H1 (cell line): ENCODE measurements at places on chromosomes 6 and 20. TPM values are rescaled to one million over a fixed set of nuclear protein-coding genes. Genes with fewer than 3 reads are reported as not detected.

- no peak for DNase-seq
Measured at GRCh38 chr6:3291346-3291745, 32.6 kb downstream of the PSMG4 start.

DNA sequence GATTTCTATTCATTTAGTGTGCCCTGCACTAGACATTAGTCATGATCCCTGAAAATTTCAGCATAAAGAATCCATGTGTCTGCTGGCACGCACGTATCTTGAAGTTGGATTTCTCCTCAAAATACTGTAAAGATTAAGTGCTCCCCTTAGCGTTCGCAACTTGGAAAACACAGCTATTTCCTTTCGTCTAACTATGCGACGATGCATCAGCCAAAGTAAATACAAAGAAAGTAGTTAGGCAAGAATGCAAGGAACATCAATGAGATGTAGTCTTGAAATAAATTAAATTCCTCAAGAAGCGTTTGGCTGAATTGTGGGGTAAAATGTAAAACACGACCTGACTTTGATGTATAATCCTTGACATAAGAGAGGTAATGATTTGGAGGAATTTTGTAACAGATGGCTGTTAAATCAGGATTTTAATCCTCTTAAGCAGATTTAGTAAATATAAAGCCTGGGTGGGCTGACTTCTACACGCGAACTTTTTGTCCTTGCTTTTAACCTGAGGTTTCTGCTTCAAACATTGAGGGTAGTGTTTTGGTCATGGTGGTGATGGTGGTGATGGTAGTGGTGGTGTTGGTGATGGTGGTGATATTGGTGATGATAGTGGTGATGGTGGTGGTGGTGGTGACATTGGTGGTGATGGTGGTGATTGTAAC lies 88.2 kb downstream of the FOXF2 start:
- no peak for DNase-seq

GRCh38 chr20:13396826-13397225 lies 175.8 kb downstream of the ISM1 start:
- DNase-seq, result no peak

DNA sequence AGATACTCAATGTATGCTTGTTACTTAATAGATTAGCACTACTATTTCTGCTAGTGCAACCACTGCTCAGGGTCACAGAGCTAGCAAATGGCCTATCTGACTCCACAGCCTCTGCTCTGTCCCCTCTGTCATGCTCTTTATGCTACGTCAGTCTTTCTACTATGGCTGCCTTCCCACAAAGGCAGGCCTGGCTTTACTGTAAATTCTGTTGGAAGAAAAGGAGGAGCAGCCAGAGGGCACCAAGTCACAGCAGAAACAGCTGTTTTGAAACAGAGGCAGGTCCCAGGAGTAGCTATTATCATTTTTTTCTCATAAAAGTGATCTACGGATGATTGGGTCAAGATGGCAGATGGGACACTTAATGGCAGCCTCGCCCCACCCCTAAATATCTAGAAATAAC lies 10.0 kb upstream of the ELMO2 start:
- no peak for DNase-seq

- no peak for DNase-seq
Measured at GRCh38 chr20:8443464-8444072, 311.5 kb downstream of the PLCB1 start.

GRCh38 chr6:22302838-22303237 lies 6.0 kb upstream of the PRL start:
- DNase-seq, result no peak

- peak; percentile 91 for DNase-seq
Measured at GRCh38 chr6:34132486-34133185, 13.3 kb downstream of the GRM4 start.

DNA sequence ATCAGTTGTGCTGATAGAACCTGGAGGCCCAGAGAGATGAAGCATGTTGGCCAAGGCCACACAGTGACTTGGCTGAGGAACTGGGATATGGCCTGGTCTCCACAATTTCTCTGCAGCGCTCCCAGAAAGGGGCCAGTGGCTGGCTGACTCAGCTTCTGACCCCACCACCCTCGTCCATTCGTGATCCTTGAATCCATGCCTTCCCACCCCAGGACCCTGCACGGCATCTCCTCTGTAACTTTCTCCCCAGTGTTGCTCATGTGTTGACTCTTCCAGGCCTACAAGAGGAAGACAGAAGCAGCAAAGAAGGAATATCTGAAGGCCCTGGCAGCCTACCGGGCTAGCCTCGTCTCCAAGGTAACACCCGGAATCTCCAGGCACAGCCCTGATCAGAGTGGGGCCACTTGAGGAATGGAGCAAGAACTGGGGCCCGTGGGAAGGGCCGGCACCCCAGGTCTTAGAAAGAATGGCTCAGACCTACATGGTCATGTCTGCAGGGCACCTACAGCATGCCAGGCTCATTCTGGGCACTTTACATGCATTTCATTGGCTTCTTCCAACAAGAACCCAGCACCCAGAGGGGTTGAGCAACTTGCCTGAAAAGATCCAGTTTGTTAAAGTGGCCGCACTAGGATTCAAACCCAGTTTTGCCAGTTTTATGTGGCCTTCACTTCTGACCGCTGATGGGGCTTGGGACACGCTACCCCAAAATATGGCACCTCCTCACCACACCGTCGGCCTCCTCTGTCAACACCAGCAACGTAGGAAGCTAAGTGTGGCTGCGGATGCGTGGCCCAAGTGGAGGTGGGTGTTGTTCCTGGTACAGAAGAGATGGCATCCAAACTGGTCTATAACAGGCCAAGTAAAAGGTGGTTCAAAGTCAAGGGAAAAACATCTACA lies 122.2 kb downstream of the JPH2 start:
- no peak for DNase-seq

GRCh38 chr6:54618572-54618971 lies 228.0 kb upstream of the FAM83B start:
- no peak for DNase-seq

DNA sequence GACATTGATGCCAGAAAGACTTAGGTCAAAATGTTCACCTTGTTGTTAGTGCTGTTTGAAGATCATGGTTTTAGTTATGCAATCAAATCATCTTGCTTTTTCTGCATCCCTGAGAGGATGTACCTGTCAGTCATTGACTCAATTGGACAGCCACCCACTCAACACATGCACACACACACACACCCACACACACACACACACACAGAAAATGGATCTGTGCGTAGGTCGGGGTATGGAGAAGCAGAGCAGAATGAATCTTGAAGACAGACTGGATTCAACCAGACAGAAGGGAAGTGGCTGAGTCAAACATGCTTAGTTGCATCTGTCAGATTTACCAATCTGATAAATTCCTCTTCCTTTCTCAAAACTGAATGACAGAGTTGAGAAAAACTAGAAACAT lies 19.1 kb upstream of the ZSCAN23 start:
- DNase-seq, result no peak

DNA sequence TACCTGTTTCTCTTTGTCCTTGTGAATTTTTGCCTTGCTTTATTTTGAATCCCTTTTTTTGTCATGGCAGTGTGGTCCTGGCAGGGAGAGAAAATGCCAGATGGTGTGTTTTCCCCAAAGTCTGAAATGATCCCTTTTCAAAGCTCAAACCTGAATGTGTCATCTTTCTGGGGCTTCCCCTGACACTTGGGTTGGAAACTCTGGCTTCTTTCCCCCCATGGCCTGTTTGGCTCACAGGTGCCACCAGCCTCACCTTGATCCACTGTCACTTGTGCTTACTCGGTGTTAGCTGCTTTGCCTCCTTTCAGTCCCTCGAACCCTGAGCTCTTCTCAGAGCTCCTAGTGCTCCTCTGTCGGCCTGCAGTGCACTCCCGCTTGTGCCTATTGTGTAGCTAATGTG lies 22.3 kb downstream of the MYBL2 start:
- no peak for DNase-seq

DNA sequence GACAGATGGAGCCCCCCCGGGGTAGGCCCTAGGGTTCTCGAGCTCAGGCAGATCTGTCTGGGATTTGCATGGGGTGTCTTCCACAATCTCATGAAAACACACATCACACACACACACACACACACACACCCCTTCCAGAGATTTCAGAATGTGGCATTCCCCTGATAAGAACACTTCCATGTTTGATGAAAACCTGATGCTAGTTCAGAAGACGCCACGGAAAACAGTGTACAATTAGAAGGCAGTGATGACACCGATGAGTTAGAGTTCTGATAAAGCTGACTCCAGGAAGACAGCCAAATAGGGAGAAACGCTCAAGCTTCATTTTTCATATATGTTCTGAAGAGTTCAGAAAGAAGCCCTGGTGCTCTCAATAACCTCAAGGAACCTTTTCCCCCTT lies 438.7 kb upstream of the JARID2 start:
- no peak for DNase-seq

DNA sequence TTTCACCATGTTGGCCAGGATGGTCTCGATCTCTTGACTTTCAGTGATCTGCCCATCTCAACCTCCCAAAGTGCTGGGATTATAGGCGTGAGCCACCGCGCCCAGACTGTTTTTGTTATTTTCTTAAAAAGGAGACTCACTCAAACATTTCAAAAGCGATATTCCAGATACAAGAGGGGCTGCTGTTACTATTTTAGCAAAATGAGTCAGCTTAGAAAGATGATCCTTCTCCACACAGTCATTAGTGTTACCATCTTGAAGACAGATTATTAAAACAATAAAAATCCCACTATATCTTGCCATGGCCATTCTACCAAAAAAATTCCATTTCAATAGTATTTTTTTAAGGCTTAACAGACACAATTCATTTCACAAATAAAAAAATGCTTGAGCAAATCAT lies 102.8 kb downstream of the PREP start:
- no peak for DNase-seq

DNA sequence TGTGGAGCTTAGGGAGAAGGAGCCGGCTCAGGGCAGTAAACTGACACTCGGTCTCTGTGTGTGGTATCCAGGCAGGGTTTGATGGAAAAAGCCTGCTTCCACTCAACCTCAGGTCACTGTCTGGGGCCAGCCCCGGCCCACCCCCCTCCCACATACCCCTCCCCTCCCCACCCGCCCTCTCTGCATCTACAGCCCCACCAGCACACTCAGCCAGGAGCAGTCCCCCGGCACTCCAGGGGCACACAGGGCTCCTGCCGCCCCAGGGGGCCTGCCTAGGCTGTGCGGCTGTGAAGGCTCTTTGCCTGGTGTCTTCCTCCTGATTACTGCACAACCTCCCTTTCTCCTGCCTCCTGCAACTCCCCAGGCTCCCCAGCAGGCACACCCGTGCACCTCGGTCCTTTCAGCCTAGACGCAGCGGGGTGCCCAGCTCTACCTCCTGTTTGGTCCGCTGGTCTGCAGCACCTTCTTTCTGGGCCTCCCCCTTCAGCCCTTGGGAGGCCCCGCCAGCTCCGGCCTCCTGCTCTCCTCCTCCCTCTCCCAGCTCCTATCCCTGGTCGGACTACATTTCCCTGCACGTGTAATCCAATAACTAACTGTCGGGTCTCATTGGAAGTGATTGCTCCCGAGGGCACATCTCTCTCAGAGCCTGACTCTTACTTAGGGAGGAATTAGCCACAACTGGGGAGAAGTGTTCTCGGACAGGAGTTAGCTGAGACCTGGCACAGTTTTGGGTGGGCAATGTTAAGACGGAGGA lies 1.3 kb upstream of the FOXF2 start:
- DNase-seq, result peak; percentile 76

- no peak for DNase-seq
Measured at GRCh38 chr6:105005451-105005850, 48.5 kb downstream of the LIN28B start.

GRCh38 chr20:22581437-22582385 lies 2.7 kb downstream of the FOXA2 start:
- peak; percentile 67 for DNase-seq

DNA sequence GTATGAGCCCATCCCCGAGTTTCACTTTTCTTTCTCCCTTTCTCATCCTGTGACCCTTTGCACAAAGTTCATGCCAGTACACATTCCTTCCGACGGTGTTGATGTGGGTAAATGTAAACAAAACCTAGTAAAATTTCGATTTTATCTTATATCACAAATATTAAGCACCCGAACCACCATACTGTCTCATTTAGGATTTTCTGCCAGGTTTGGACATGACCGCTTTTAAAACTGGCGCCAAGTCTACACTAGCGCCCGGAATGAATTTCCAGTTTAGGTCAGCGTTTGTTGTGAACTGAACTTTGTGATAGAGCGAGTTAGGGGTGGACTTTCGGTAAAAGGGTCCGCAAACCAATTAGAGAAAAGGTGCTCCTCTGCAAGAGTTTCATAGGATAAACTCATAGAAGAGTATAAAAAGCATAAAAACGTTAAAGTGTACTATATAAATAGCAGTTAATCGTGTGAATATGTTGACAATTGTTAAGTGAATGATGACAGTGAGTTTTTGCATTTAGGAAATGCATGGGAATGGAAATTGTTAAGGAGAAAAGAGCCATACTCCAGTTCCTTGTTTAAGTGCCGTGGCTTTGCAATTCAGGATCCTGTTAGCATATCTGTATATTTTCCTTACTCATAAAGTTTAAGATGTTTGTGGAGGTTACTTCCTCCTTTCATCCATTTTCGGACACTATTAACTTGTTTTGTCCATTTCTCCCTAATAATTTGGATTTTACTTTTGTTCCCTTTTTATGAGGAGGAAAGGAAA lies 937 bp downstream of the AKAP7 start:
- no peak for DNase-seq

- DNase-seq, result no peak
Measured at GRCh38 chr20:52847029-52847660, 125.0 kb upstream of the TSHZ2 start.

DNA sequence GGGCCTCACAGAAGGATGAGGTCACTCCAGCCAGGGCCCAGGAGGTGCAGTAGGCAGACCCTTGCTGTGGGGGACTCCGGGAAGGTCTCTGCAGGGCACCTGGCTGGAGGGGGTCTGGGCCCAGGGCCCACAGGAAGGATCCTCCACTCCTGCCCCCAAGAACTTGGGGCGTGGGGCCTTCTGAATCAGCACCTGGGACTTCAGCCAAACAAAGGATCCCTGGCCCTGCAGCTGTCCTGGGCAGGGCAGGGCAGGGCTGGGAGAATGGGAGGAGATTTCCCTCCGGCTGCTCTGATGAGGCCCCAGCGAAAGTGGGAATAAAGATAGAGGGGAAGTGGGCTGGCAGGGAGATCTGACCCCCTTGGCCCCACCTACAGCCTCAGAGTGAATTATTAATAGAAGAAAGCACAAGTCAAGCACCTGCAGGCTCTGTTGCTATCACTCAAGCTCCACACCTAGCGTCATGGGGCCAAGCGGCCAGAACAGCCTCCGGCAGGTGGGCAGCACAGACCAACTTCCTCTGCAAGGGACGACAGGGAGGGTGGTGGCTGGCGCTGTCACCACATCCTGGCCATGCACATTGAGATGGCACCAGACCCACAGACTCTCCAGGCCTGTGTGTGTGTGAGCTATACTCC lies 61.6 kb upstream of the MRPS10 start:
- no peak for DNase-seq

GRCh38 chr20:15196547-15197255 lies 859.3 kb upstream of the FLRT3 start:
- no peak for DNase-seq

- no peak for DNase-seq
Measured at GRCh38 chr6:130034378-130035146, 16.2 kb downstream of the L3MBTL3 start.

STMND1 gene
- total RNA-seq, result not detected in 2 replicates

TRIM15 gene
- total RNA-seq, result 0.48 and 0.54 TPM in 2 replicates

STX11 gene
- 0.21 and 0.34 TPM in 2 replicates for total RNA-seq

TBC1D22B gene
- 16.9 and 17.4 TPM in 2 replicates for total RNA-seq

GNRH2 gene
- 0.61 and 0.82 TPM in 2 replicates for total RNA-seq

ERVFRD-1 gene
- not detected in 2 replicates for total RNA-seq

SLC4A11 gene
- 29.1 and 32.3 TPM in 2 replicates for total RNA-seq

C20orf202 gene
- total RNA-seq, result not detected in 2 replicates

MAPK13 gene
- total RNA-seq, result 14.1 and 15.2 TPM in 2 replicates
